ENCODE measurements at places on chromosomes 11 and 22.
A peak's percentile ranks its signal among the peaks of the same experiment; 100 is the strongest.

- DNase-seq, result no peak
These were observed 27.5 kb upstream of the FTH1 start for GRCh38 chr11:61994981-61995380.

DNA sequence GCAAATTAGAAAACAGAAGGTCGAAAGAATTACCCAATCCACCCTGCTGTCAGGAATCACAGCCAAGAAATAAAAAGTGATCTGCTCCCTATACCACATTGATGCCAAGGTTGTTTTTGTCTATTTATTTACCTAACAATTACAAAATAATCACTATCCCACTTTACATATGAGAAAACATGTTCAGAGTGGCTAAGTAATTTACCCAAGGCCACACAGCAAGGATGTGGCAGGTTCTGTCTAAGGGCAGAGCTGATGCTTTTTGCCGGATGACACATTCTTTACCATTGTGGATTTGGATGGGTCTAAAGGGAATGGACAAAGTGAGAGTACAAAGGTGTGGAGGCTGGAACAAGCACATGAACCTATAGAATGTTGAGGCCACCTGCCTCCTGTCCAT is 460.7 kb downstream of the INSC start:
- DNase-seq, result no peak

GRCh38 chr11:74923125-74923524 is 25.8 kb downstream of the XRRA1 start:
- no peak for DNase-seq

GRCh38 chr22:27223317-27224177 is 566.2 kb downstream of the MIAT start:
- no peak for DNase-seq

- DNase-seq, result no peak
These were observed 12.8 kb upstream of the MOB2 start for GRCh38 chr11:1499261-1499890.

DNA sequence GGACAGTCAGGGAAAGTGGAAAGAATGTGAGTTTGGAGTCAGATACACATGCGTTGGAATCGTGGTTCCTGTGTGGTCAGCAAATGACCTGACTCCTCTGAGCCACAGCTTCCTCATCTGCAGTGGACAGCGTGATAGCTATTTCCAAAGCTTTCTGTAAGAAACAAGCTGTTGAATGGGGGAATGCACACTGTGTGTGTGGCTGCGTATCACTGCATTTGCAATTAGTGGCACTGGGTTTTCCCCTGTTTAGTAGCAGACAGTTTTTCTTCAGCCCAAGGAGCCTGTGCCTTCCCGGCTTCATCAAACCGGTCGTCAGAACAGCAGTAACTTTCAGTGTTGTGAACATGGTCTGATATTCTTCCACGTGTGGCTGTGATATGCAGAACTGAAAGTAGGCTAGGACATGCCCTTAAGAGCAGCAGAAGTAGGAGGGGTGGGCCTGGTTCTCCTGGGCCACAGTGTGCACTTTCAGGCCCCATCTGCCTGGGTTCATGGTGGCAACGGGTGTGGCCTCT is 121.5 kb downstream of the RRAS2 start:
- DNase-seq, result no peak

DNA sequence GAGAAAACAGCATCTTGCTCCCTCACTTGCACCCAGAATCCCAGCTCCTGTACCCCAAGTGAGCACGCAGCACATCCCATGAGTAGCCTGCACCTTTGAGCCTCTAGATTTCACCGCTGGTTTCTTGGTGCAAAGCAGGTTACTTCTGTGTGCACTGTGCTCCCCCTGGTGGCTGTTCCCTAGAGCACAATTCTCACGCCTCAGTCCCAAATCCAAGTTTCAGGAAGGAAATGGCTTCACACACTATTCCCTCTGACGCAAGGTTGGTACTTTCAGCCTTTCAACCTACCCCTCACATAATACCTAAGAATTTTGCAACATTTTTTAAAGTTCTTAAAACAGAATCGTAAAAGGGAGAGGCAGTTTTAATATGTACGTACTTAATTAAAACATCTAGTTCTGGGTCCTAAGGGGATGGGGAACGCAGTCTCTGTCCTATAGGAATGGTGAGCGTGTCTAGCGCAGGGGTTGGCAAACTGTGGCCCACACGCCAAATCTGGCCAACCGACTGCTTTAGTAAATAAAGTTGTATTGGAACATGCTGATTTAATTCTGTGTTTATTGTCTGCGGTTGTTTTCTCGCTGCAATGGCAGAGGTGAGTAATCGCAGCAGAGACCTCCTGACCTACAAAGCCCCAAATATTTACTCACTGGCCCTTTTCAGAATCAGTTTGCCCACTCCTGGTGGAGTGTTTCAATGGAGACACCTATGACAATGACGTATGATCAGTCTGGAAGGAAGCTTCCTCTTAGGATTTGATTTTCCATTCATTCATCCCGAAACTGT is 27.5 kb downstream of the DHCR7 start:
- DNase-seq, result no peak

GRCh38 chr11:127625402-127625801 is 624.8 kb upstream of the KIRREL3 start:
- no peak for DNase-seq

DNA sequence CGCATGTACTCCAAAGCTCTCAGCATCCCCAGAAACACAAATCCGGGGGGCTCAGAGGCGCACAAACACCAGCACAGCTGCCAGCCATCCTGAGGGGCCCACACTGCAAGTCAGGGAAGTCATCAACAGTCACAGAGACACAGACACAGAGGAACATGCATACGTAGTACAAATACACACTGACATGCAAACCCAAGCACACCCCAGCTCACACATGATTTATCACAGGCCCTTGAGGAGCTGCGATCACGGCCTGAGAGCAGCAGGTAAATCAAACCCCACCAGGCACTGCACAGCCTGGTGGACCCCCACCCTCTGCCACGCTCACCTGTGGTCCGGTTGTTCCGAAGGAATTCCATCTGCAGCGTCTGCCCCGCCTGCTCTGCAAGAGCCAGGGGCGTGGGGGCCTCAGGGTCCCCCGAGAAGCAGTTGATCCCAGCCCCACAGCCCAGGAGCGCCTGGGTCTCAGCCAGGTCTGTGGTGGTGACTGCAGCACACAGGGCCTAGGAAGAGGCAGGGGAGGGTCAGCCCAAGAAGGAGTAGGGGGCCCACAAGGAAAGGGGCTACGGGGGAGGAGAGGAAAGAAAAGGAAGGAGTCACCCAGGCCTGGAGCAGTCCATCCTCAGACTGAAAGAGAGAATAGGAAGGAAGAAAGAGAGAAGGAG is 28.5 kb upstream of the PDE2A start:
- no peak for DNase-seq

DNA sequence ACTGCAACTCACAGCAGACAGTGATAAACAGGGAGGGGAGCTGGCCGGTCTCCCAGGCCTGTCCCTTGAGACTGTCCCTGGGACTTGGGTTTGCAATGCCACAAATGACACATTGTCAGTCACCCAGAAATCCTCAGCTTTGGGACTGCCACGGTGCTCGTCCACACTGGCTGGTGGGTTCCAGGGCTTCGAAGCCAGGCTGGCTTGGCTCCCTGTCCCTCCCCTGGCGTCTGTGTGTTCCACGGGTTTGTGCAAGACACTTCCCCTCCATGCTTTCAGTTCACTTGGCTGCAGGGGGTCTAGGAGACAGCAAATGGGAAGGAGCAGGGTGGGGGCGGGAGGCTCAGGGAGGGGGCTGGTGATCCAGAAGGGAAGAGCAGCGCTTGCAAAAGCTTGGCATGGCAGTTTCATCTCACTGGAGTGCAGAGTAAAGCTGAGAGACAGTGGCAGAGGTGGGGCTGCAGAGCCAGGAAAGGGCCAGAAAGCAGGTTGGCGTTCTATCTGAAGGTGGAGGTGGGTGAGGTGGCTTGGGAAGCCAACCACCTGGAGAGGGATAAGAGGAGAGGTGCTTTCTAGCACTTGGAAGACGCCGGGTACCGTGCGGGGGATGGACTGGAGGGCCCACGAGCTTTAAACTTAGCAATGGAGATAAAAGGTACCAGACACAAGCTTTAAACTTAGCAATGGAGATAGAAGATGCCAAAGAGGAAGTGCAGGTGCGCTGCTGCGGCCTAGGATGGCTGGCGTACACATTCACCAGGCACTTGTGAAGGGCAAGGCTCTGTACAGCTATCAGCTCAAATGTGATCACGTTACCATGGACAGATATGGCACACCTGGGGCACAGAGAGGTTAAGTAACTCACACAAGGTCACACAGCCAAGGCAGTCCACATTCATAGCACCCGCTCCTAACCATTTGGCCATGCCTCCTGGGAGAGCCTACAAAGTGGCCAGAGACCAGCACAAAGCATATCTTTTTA is 86.4 kb upstream of the SHISAL1 start:
- no peak for DNase-seq

GRCh38 chr22:44599500-44600140 is 101.6 kb upstream of the RTL6 start:
- DNase-seq, result no peak

DNA sequence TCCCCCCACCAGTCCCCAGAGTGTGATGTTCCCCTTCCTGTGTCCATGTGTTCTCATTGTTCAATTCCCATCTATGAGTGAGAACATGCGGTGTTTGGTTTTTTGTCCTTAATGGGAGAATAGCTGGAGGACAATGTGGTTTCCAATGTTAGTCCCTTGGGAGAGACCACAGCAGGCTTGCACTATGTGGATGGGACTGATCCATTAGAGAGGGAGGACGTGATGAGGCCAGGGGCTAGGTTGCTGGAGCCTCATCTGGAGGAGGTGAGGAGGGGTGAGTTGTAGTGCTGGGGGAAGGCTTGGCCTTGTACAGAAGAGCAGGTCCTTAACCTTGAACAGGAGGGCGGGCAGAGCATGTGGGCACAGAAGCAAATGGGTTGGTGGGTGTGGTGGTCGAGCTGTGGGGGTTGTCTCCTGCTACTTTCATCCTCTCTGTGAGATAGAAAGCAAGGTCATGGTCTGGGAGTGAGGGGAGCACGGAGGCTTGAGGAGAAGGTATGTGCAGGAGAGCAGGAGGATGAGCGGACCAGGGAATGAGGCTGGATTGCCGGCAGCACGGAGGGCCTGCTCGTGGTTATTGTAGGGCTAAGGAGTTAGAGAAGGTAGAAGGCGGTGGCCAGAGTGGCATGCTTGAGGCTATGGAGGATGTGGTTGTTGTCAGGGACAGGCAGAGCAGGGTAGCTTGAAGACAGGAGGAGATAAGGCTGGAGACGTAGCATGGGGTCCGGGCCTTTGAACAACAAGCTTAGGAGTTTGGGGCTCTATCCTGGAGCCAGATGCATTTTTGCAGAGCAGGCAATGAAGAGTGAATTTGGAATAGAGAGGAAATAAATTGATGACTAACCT is 11.2 kb upstream of the SREBF2 start:
- DNase-seq, result no peak

DNA sequence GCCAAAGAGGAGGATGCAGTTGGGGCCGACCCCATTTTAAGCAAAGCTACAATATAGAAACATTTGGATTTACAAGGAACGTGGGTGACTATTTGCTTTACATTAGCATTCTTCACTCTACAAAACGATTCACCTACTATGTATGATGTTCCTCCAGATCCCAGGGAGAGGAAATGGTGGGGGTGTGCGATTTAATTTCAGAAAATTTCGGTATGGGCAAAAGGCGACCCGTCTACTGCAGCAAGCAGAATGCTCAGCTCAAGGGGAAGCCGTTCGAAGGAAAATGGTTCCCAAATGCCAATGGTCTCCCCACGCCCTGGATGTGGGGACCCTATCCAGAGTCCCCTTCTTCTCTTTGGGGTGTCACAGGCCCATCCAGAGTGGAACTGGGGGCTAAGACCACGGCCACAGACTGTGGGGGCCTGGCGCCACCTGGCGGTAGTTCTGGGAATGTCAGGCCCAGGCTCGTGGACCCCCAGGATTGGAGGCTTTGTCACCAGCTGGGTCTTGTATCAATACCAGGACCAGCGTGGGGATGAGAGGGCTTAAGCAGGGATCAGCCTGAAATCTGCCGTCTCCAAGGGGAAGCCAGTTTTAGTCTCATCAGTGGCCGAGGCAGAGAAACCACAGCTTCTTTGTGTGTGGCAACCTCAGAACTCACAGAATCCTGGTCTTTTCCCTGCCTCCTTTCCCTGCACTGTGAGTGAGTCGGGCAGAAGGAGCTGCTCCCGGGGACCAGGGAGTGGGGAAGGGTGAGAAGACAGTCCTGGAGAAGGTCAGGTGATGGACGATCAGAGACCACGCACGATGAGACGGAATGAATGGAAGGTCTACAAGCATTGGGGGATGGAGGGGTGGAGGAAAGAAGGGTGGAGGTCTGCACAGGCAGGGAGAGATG is 8.4 kb downstream of the LRRC10B start:
- DNase-seq, result peak; percentile 10

GRCh38 chr11:1162491-1163311 is 4.9 kb downstream of the MUC5AC start:
- DNase-seq, result no peak

DNA sequence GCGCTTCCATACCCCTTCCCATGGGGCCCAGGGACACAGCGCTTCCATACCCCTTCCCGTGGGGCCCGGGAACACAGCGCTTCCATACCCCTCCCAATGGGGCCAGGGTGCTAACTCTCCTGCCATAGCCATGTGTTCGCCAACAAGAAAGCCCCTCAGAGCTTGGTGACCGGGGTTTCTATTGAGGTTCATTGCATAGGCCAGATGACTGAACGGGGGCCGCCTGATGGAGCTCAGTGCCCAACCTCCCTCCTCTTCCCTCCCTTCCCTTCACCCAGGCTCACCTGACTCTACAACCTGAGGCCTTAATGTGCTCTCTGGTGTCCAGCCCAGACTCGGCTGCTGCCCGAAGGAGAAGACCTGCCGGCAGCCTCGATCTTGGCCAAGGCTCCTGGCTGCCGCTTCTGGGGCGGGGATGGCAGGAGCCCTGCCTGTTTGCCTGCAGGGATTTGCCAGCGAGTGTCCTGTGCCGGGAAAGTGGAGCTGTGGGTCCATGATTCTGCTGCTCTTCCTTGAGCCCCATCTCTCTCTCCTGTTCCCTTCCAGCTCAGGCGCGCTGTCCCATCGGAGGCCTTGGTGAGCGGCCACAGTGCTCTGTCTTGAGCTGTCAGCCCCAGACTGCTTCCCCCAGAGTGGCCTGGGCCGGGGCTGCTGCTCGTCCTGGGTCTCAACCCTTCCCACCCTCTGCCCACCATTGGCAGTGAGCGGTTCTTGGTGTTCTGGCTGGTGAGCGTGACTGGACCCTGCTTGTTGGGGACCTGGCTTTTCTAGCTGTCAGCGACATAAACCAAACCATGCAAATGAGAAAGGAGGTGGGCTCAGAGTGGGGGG is 267.0 kb downstream of the TBC1D22A start:
- no peak for DNase-seq

GRCh38 chr11:43511959-43512358 is 153.2 kb downstream of the TTC17 start:
- no peak for DNase-seq

GRCh38 chr22:49966041-49966773 is 5.6 kb downstream of the PIM3 start:
- no peak for DNase-seq

GRCh38 chr11:97361812-97362378 is 972.1 kb downstream of the JRKL start:
- peak; percentile 61 for DNase-seq

DNA sequence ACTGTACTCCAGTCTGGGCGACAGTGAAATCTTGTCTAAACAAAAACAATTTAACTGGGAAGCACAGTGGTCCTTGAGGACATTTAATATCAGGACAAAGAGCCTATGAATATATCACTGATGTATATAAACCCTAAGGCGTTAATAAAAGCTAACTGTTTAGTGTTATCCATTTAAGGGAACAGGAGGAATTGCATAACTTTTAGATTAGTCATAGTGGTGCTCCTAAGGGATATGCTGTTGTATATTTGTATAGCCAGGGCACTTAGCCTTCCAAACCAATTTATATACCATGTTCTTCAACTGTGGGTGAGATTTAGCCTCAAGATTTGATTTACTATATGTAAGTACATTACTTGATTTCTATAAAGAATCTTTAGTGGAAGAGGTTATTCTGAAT is 3.0 kb upstream of the CHEK1 start:
- DNase-seq, result peak; percentile 67
